ENCODE measurements at places on chromosomes 3 and 15. TPM values are rescaled to one million over a fixed set of nuclear protein-coding genes. Genes with fewer than 3 reads are reported as not detected.

GRCh38 chr3:164476631-164477030, 601.7 kb downstream of the SI start:
- no peaks in the 10 kb centered on the region for H3K4me1 ChIP-seq
- H3K27me3 ChIP-seq = no peaks in the 10 kb centered on the region
- H3K27ac ChIP-seq = no peak overlapping the region
- DNase-seq = no peak

Gene IVD
- 32.9 TPM for polyA plus RNA-seq

GRCh38 chr15:68559345-68560310, 19.2 kb upstream of the CORO2B start:
- H3K27ac ChIP-seq = no peak overlapping the region
- DNase-seq = peak; percentile 65
- no peaks in the 10 kb centered on the region for H3K36me3 ChIP-seq

Gene CACNA2D2
- polyA plus RNA-seq = 0.24 TPM

Gene NR2F2
- not detected for polyA plus RNA-seq

- peaks cover 2% of the 10 kb centered on the region for H3K27me3 ChIP-seq
- H3K27ac ChIP-seq = no peak overlapping the region
- H3K4me3 ChIP-seq = no peak overlapping the region
- no peaks in the 10 kb centered on the region for H3K4me1 ChIP-seq
- H3K36me3 ChIP-seq = no peaks in the 10 kb centered on the region
These were observed 3.1 kb upstream of the FAM240A start for GRCh38 chr3:46609212-46609721.

GRCh38 chr3:186138272-186138981, 29.5 kb upstream of the ETV5 start:
- H3K27ac ChIP-seq = no peak overlapping the region
- no peaks in the 10 kb centered on the region for H3K36me3 ChIP-seq

DNA sequence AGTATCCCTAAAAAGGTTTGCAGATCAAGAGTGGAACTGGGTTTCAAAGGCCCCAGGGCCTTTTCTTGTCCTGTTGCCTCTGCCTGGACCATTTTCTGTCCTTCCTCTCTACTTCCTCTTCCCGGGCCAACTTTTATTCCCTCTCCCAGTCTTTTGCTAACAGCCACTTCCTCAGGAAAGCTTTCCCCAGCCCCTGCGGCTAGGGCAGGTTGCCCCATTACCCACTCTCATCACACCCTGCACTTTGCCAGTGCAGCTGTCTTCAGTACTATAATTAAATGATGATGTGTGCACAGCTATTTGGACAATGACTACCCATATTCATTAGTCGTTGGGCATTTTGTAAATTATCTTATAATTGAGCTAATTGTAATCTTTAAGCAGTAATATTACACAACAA, 150.5 kb upstream of the THBS1 start:
- H3K36me3 ChIP-seq = no peaks in the 10 kb centered on the region
- H3K4me3 ChIP-seq = no peak overlapping the region
- peaks cover 25% of the 10 kb centered on the region for H3K27me3 ChIP-seq
- no peak for DNase-seq
- H3K4me1 ChIP-seq = peaks cover 16% of the 10 kb centered on the region

DNA sequence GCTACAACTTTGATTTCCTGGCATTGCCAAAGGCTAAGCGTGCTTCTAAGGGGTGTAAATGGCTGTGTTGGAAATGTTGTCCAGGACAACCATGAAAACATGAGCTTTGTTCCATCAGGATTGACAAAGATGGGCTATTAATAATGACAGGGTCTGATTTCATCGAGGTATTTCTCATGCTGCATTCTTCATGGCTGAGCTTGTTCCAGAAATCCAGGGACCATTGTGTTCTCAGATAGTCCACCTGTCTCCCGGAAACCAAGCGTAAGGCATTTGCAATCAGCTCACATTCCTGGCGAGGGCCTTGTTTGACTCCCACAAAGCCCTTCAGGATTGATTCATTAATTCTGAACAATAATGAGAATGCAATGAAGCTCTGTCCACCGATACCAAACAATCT, 111.3 kb downstream of the CD47 start:
- H3K4me1 ChIP-seq = peaks cover 49% of the 10 kb centered on the region
- H3K4me3 ChIP-seq = no peak overlapping the region
- DNase-seq = no peak
- no peaks in the 10 kb centered on the region for H3K36me3 ChIP-seq
- no peaks in the 10 kb centered on the region for H3K27me3 ChIP-seq
- no peak overlapping the region for H3K27ac ChIP-seq

DNA sequence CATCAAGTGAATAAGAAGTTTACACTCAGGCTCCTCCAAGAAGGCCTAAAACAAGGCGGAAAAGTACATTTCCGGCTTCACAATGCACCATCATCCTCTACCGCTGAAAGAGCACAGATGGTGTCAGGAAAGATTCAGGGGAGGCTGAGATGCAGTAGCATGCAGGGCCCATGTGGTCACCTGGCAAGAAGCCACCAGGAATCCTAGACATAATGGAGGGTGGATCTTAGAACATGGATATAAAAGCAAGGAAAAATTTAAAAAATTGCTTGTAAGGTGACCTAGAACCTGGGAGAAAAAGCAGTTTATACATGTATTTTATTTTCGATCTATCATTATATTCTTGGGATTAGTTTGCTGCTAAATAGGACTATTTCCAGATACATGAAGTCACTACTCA, 21.9 kb upstream of the OTOL1 start:
- H3K4me3 ChIP-seq = no peak overlapping the region
- H3K27ac ChIP-seq = no peak overlapping the region
- H3K27me3 ChIP-seq = no peaks in the 10 kb centered on the region
- no peak for DNase-seq

Gene TRIM42
- not detected for polyA plus RNA-seq

Gene PLA1A
- polyA plus RNA-seq = not detected

GRCh38 chr15:78374436-78375393, 34.6 kb downstream of the CRABP1 start:
- no peaks in the 10 kb centered on the region for H3K4me1 ChIP-seq
- H3K4me3 ChIP-seq = no peak overlapping the region
- H3K27ac ChIP-seq = no peak overlapping the region
- DNase-seq = peak; percentile 50
- H3K36me3 ChIP-seq = no peaks in the 10 kb centered on the region
- no peaks in the 10 kb centered on the region for H3K27me3 ChIP-seq

- no peak for DNase-seq
- H3K4me3 ChIP-seq = no peak overlapping the region
- H3K27me3 ChIP-seq = no peaks in the 10 kb centered on the region
- H3K36me3 ChIP-seq = no peaks in the 10 kb centered on the region
- no peak overlapping the region for H3K27ac ChIP-seq
These were observed 197.7 kb downstream of the LPP start for GRCh38 chr3:188351648-188352047.

Gene CFAP100
- not detected for polyA plus RNA-seq

Gene CEP63
- 17.5 TPM for polyA plus RNA-seq

Gene ABHD17C
- polyA plus RNA-seq = 0.85 TPM

Data from CD4-positive, CD25-positive, alpha-beta regulatory T cell (primary cell).